Naive B cell (primary cell): ENCODE measurements at places on chromosomes 5 and 9.

DNA sequence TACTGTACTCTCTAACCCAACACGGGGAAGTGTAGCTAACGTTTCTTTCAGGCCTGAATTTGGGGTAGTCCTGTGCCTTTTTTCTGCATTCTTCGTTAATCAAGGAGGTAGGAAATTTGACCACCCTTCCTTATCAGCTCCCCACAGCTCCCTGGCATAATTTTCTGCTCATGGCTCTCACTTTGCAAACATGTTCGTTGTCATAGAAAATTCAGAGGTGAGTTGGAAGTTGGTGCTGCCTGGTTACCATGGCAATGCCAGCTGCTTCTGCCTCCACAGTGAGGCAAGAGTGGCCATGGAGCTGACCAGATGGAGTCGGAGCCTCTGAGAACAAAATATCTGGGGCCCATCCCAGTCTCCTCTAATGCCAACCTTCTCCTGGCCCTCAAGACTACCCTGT, 116.6 kb upstream of the BOD1 start:
- DNase-seq, result no peak

DNA sequence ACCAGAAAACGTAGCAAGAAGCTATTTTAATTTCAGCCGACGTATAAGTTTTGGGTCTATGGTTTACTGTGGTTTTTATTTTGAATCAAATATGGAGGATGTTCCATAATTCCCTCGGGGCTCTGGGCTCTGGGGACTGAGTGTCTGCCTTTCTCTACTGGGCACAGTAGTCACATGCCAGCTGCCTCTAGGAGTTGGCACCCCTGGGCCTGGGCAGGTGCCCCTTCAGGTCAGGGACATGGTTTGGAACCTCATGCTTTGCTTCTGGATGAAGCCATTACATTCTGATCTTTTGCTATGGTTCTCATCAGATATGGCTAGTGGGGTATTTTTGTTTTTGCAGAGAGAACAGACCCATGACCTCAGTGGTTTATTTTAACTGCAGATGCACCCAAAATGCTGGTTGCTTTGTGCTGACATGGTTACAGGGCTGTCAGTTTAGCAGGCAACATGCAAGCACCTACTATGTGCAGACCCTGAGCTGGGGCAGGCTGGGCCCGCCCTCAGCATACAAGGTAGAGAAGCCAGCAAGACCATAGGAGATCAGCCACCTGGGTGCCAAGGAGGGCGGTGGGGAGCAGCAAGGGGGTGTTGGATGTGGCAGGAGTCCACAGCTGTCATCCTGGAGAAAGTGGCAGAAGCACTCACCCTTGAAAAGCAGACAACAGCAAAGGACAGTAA, 54.5 kb upstream of the PSD2 start:
- peak; percentile 57 for DNase-seq

GRCh38 chr5:110625376-110625999, 101.0 kb downstream of the TMEM232 start:
- DNase-seq, result peak; percentile 5

DNA sequence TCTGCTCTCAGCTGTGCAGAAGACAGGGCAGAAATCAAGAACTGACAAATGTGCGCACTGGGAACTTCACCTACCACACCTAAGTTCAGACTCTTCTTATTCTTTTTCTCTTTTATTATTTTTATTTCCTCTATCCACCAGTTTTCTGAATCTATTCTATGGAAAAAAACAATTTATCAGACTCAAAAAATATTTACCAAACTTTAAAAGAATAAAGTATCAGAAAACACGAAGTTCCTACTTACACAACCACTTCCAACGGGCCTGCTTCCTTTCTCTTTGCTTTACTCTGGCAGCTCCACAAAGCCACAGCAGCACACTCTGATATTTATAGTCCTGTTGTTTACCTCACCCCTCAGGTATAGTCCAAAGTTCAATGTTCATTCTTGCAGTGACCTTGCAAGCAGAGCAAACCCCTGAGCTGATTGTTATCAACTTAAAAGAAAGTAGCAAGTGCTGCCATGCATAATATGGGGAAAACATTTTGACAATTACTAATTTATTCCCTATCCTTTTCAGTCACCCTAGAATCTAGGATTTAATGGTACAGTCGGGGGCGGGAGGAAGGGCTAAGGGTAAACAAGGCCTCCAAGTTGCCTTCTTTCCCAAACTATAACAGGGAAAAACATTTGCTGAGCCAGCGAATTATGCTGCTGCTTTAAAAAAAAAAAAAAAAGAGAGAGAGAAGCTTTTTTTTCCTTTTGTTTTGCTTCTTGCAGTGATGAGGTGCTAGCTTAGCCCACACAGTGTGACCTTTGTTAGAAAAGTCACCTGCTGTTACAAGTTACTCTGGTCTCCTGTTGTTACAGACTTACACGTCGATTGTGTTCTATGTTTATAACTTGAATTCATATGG, at the start of gene SELENOP:
TSS of gene SELENOP (minus strand) at position 302 of the 856 bp plus-strand sequence. CDS start 3,539 bp downstream, outside the sequence.
- DNase-seq, result no peak

GRCh38 chr9:133227242-133227860, 18.3 kb upstream of the OBP2B start:
- no peak for DNase-seq

- no peak for DNase-seq
These were observed 2.3 kb upstream of the TNIP1 start for GRCh38 chr5:151083081-151083676.

GRCh38 chr5:43802651-43803050, 199.7 kb downstream of the NNT start:
- DNase-seq, result no peak
